ENCODE measurements at places on chromosomes 12 and 14.

GRCh38 chr14:94646481-94646880 lies 34.3 kb downstream of the SERPINA3 start:
- DNase-seq, result no peak

DNA sequence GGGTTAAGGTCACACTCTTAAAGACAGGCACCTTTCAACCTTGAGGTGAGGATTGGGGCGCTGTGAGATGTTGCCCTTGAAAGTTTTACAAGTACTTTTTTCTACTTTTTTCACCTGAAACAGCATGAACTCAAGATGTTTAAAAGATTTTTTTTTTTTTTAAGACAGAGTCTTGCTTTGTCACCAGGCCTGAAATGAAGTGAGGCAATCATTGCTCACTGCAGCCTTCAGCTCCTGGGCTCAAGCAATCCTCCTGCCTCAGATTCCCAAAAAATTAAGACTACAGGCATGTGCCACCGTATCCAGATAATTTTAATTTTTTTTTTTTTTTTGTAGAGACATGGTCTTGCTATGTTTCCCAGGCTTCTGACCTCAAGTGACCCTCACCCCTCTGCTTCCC lies 243.9 kb downstream of the DIO2 start:
- no peak for DNase-seq

GRCh38 chr14:24984846-24985589 lies 64.9 kb downstream of the STXBP6 start:
- DNase-seq, result no peak

DNA sequence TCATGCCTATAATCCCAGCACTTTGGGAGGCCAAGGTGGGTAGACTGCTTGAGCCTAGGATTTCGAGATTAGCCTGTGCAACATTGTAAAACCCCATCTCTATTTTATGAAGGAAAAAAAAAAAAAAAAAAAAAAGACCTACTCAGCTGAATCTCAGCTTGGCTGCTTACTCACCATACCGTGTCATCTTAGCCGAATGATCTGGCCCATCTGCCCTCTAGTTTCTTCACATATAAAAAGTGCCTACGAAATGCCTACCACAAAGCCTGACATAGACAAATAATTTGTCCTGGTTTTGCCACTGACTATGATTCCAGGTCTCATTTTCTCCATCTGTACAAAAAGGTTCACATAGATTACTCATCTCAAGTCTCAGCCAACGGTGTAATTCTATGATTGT lies 10.1 kb downstream of the DIABLO start:
- DNase-seq, result no peak

DNA sequence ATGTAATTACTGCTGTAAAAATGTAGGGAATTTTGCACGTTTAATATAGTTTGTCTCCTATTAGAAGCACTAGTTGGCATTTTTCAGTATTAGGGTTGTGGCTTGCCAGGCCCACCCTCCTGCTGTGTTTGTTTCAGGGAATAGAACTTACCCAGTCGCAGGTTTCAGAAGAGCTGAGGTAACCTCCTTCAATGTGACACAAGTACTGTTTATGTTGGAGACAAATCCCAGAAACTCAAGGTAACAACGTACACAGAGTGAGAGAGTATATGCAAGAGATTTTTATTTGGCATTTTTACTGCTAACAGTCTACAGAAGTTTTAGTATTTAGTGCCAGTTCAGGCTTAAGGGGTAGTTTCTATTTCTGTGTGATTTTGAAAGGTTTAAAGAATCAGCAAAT lies 284.3 kb downstream of the RAD51B start:
- DNase-seq, result no peak

- DNase-seq, result no peak
Observed at GRCh38 chr12:117279606-117280005, 81.8 kb downstream of the NOS1 start.
